ENCODE measurements at places on chromosomes 12 and 14.

- DNase-seq, result no peak
Observed at GRCh38 chr14:82412545-82412944, 878.9 kb upstream of the SEL1L start.

DNA sequence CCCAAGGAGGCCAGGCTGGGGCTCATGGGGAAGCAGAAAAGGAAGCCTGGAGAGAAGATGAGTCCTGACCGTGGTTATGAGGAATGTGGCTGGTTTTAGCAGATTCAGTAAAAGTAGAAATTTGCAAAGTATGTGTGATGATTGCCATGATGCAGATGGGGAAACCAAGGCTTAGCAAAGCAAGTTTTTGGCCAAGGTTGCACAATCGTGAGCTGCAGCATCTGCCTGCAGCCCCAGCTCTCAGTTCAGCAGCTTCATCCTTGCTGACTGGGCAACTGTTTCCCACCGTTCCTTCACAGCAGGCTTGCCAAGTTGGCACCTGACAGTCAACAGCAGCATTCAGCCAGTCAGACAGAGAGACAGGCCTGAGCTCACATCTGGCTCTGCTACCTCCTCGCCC lies 656.7 kb downstream of the MED13L start:
- no peak for DNase-seq

DNA sequence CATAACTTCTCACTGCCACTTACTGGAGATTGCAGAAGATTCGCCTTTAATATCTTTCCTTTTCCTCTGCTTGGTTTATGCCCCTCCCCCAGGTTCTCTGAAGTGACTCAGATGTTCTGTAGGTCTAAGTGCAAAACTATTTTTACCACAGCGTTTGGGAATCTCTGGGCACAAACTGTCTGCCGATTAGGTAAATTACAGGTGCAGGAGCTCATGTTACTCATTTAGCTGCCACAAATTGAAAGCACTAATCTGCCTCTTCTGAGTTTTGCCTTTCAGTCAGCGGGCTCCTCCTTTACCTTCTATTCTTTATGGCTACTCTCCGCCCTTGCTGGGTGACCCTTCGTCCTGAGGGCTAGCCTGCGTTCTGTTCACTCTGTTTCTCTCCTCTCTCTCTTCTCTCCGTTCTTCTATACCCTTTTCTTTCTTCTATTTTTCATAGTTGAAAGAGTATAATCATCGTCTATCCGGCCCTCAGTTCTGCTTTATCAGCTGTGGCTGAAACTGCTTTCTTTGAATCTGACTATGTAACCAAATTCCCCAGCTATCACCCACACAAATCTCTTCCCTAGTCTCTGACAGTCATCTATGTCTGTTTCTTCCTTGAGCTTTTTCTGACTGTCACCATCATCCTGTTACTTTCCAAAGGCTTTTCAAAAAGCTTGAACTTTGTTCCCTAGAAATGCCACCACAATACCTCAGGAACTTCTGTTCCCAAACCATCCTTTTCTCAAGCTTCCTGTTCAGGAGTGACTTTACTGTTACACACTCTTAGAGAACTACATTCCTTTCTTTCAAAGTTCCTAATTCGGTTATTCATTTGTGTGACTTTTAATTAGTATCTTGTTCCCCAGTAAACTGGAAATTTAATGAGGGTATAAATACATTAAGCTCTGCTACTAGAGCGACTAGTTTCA lies 4.3 kb upstream of the MYF6 start:
- DNase-seq, result no peak

DNA sequence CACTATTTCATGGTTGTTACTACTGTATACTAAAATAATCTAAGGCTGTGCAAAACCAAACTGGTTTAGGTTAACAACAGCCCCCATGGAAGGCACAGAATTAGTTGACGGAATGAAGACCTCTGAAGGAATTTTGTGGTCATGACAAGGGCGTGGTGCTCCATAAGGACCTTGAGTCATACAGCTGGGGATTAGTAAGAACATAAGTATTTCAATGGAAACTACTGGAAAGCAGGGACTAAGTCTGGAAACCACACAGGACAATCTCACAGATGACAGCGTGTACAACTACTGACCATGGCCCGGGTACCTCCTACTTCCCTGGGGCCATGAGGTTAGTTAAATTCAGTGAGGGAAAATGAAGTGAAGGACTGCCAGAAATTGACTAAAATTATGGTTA lies 98.5 kb upstream of the PLEKHA5 start:
- DNase-seq, result no peak

- no peak for DNase-seq
Observed at GRCh38 chr12:57195186-57195585, 21.4 kb upstream of the NXPH4 start.
